ENCODE measurements at places on chromosomes 7 and 10. TPM values are rescaled to one million over a fixed set of nuclear protein-coding genes. Genes with fewer than 3 reads are reported as not detected.

DNA sequence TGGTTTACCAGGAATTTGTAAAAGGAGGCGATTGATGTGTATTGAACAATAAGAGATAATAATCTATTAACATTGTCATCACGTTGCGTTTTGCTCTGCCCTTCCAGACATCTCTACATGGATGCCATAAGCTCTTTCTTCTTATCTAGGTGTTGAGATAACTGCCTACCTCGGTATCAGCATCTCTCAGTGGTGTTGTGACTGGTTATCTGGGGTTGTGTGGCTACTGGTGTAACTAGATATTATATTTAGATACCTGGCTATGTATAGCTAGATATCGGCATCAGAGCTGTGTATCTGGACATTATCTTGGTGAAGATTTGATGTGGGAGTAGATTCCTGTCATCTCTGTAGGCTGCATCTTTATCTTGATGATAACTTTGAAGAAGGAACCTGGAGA, 17.2 kb downstream of the GATA3 start:
- H3K27ac ChIP-seq = no peak overlapping the region
- H3K4me1 ChIP-seq = peaks cover 24% of the 10 kb centered on the region
- no peaks in the 10 kb centered on the region for H3K27me3 ChIP-seq
- no peak overlapping the region for H3K4me3 ChIP-seq

DNA sequence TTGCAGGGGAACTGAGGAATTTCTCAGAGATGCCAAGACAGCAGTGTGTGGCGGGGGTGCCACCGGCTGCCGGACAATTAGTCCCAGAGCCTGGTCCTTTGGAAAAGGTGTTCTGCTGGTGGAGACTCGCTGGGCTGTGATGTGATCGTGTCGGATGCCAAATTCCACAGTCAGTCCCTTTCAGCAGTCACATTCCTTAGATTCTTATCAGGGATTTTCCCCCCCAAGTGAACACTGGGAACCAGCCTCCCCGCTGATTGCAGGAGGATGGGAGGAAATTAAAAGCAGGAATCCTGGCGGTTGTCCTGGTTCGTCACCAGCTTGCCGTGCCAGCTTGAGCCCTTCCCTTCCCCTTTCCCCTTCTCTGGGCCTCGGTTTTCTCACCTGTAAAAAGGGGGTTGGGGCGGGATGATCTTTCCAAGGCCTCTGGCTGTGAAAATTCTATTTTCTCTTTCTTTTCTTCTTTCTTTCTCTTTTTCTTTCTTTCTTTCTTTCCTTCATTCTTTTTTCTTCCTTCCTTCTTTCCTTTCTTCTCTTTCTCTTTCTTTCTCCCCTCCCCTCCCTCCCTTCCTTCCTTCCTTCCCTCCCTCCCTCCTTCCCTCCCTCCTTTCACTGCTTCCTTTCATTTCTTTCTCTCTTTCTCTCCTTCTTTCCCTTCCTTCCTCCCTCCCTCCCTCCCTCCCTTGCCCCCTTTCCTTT, 39.6 kb downstream of the COL26A1 start:
- no peak for DNase-seq
- no peaks in the 10 kb centered on the region for H3K36me3 ChIP-seq
- peaks cover 9% of the 10 kb centered on the region for H3K27me3 ChIP-seq
- H3K4me3 ChIP-seq = no peak overlapping the region
- no peak overlapping the region for H3K27ac ChIP-seq
- no peaks in the 10 kb centered on the region for H3K4me1 ChIP-seq

DNA sequence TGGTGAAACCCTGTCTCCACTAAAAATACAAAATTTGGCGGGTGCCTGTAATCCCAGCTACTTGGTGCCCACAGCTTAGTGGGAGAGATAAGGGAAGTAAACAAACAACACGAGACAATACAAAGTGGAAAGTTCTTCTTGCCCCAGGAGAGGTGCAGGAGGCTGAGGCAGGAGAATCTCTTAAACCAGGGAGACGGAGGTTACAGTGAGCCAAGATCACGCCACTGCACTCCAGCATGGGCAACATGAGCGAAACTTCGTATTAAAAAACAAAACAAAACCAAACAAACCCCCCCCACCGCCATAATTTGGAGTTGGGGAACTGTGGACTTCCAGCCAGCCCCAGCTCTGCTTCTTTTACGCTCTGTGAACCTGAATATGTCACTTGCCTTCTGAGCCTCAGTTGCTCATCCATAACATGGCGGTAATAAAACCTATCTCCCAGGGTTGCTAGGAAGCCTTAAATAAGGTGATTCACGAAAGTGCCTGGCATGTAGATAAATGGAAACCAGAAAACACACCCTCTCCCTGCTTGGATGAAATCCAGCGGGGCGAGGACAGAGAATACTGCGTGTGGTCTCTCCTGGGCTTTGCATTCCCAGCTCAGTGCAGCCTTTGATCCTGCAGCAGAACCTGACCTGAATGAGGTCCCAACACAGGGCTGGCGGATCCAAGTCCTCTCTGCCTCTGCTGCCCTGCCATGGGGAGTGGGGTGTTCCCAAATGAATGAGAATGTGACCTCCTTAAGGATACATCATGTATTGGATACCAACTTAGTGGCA, 10.2 kb downstream of the MLXIPL start:
- no peaks in the 10 kb centered on the region for H3K4me1 ChIP-seq
- no peaks in the 10 kb centered on the region for H3K36me3 ChIP-seq
- H3K27me3 ChIP-seq = no peaks in the 10 kb centered on the region
- no peak overlapping the region for H3K27ac ChIP-seq
- DNase-seq = no peak

- no peak overlapping the region for H3K4me3 ChIP-seq
- no peaks in the 10 kb centered on the region for H3K27me3 ChIP-seq
- no peaks in the 10 kb centered on the region for H3K36me3 ChIP-seq
- no peak overlapping the region for H3K27ac ChIP-seq
Measured at GRCh38 chr10:119416855-119417254, 125.7 kb downstream of the RGS10 start.

- no peaks in the 10 kb centered on the region for H3K4me1 ChIP-seq
- DNase-seq = no peak
- no peaks in the 10 kb centered on the region for H3K36me3 ChIP-seq
- no peak overlapping the region for H3K27ac ChIP-seq
- no peaks in the 10 kb centered on the region for H3K27me3 ChIP-seq
Measured at GRCh38 chr10:29244978-29245377, 43.9 kb upstream of the LYZL1 start.

DNA sequence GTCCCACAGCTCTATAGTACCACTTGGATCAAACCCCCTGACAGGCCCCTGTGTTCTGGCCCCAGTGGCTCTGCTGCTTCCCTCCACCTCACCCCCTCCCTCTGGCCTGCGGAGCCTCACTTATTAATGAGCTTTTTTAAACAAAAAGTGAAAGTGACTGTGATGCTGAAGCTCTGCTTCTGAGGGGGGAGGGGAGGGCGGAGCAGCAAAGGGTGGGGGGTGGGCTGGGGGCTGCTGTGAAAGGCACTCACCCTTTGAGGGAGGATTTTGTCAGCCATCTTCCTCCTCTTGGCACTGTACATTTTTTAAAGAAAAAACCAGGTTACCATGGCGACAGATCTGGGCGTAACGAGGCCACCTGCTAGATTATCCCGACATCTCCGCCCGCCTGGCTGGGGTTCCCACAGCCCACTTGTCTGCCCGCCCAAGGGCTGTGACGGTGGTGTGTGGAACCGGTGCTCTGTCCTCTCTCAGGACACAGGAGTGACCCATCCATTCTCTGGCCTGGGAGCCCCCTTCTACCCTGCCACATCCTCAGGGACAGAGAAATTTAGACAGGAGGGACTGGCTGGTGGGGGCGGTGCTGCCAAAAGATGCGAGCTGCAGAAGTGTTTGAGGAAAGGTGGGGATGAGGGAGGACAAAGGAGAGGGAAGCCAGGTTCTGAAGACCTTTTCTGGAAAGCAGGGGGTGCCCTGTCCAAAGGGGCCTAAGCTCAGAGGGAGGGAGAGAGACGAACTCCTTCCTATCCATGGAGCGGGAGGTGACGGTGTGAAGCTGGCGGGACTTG, 4.9 kb downstream of the SMARCD3 start:
- no peak for DNase-seq
- H3K4me1 ChIP-seq = peaks cover 47% of the 10 kb centered on the region

GRCh38 chr10:19702215-19702614, 114.0 kb upstream of the PLXDC2 start:
- no peaks in the 10 kb centered on the region for H3K27me3 ChIP-seq
- no peak for DNase-seq
- H3K4me3 ChIP-seq = no peak overlapping the region
- no peak overlapping the region for H3K27ac ChIP-seq
- H3K4me1 ChIP-seq = no peaks in the 10 kb centered on the region

DNA sequence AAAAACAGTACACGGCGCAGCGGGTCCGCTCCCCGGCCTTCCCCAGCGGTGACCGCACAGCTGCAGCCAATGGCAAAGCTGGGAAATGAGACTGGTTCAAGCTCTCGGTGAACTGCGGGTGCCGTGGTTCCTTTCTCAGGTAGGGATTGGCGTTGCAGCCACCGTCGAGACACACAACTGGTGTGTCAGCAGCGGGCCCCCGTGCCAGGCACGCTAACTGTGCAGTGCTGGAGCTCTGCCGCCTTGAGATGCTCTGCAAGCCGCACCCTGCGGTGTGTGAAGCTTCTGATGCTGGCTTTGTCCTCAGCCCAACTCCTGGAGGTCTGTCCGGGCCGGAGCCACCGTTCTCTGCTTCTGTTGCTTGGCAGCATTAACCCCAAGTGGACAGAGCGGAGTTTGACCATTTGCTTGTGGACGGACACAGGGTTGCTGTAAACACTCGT, 20.6 kb upstream of the NKX6-2 start:
- H3K36me3 ChIP-seq = no peaks in the 10 kb centered on the region
- no peaks in the 10 kb centered on the region for H3K27me3 ChIP-seq
- no peaks in the 10 kb centered on the region for H3K4me1 ChIP-seq
- H3K4me3 ChIP-seq = no peak overlapping the region
- no peak for DNase-seq
- no peak overlapping the region for H3K27ac ChIP-seq

GRCh38 chr10:72079356-72079755, 9.0 kb downstream of the SPOCK2 start:
- H3K4me3 ChIP-seq = no peak overlapping the region
- peak; percentile 60 for DNase-seq
- H3K36me3 ChIP-seq = peaks cover 5% of the 10 kb centered on the region

GRCh38 chr7:132171130-132171576, 405.1 kb downstream of the PLXNA4 start:
- no peak overlapping the region for H3K27ac ChIP-seq
- DNase-seq = no peak
- no peaks in the 10 kb centered on the region for H3K36me3 ChIP-seq
- H3K4me3 ChIP-seq = no peak overlapping the region

DNA sequence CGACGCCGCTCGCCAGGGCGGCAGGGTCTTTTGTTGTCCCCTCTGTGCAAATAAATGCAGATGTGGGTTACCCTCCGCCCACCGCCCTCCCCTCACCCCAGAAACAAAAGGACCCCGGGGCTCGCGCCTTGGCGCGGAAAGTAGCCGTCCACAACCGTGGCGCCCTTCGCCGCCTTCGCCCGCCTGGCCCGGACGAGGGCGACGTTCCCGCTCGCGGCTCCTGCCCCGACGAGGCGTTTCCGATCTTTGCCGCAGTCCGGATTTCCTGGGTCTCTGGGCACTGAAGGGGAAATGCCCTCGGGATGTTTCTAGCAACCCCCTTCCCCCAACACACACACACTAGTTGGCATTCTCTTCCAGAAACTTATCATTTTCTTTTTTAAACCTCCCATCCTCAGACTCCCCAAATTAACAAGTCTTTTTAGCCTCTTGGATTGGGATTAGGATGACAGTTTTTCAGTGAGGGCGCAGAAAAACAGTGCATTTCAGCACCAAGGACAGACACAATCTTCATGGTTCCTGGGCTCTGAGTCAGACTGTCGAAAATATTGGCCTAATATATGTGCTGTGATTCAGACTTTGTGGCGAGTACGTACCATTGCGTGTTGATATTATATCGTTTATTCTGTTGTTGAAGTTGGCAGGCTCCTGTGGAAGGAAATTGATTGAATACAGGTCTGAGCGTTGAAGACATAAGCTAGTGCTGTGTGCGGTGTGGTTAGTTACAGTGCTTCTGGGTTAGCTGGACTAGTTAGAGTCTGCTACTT, 771 bp downstream of the PHYHIPL start:
- H3K27me3 ChIP-seq = peaks cover 7% of the 10 kb centered on the region
- H3K36me3 ChIP-seq = no peaks in the 10 kb centered on the region
- no peaks in the 10 kb centered on the region for H3K4me1 ChIP-seq
- DNase-seq = no peak
- H3K27ac ChIP-seq = no peak overlapping the region

DNA sequence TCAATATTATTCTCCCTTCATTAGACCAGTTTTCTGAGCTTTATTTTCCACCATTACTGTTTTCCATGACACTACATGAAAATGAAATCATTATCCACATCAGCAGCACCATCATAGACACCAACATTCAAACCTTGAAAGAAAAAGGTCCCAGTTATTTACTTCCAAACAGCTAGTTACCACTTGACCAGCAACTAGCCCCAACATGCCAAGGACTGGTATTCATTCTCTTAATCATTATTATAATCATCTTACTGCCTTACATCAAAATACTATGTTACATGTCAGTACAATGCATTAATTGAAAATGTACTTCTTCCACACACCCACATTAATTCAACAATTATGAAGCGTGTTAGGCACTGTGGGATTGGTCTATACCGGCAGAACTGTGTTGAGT, 199.4 kb downstream of the TSPAN12 start:
- H3K27me3 ChIP-seq = no peaks in the 10 kb centered on the region
- H3K36me3 ChIP-seq = no peaks in the 10 kb centered on the region
- no peaks in the 10 kb centered on the region for H3K4me1 ChIP-seq
- DNase-seq = no peak
- H3K27ac ChIP-seq = no peak overlapping the region

DNA sequence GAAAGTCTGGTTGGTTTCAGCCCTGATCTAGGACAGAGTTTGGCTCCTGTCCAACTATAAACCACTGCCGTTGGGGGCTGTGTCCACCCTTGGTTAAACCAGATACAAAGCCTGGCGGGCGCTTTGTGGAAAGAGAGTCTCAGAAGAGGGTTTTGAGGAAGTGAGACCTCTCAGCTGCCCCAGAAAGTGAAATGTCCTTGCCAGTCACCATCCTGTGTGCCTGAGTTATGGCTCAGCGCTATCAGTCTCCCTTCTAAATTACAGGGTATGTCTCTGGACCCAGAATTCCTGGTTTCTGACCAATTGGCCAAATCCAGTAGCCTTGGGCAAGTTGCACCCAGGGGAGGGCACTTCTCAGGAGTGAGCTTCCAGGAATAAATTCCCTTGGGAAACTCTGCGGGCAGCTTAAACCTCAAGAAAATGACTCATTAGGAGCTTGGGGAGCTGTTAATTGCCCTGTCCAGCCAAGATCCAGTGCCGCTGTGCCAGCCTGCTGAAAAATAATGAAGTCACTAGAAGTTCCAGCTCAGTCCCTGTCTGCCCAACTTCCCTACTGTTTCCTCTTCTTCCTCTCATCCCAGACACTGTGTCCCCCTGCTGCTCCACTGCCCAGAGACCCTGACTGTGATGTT, 66.7 kb upstream of the PDZD8 start:
- H3K27ac ChIP-seq = no peak overlapping the region
- H3K4me1 ChIP-seq = peaks cover 9% of the 10 kb centered on the region
- H3K36me3 ChIP-seq = no peaks in the 10 kb centered on the region
- no peak for DNase-seq

- no peak overlapping the region for H3K4me3 ChIP-seq
- H3K27me3 ChIP-seq = peaks cover 1% of the 10 kb centered on the region
- no peak overlapping the region for H3K27ac ChIP-seq
- DNase-seq = no peak
- H3K36me3 ChIP-seq = no peaks in the 10 kb centered on the region
- no peaks in the 10 kb centered on the region for H3K4me1 ChIP-seq
Measured at GRCh38 chr10:120963594-120964220, 112.5 kb downstream of the WDR11 start.

Gene ZPBP
- not detected for total RNA-seq

Gene OR2A12
- not detected for total RNA-seq

Gene PAPOLB
- total RNA-seq = 0.20 TPM

Gene MUC3A
- total RNA-seq = not detected

Gene C10orf95
- 0.35 TPM for total RNA-seq

Gene OR2A5
- not detected for total RNA-seq

Gene NKX2-3
- not detected for total RNA-seq

Gene SUGCT
- 0.40 TPM for total RNA-seq

Gene NANOS1
- not detected for total RNA-seq

Gene PRSS37
- not detected for total RNA-seq

All from natural killer cell (primary cell).